ENCODE measurements at places on chromosomes 5 and 9.

- DNase-seq = no peak
Measured at GRCh38 chr9:13932528-13933267, 381.2 kb downstream of the NFIB start.

DNA sequence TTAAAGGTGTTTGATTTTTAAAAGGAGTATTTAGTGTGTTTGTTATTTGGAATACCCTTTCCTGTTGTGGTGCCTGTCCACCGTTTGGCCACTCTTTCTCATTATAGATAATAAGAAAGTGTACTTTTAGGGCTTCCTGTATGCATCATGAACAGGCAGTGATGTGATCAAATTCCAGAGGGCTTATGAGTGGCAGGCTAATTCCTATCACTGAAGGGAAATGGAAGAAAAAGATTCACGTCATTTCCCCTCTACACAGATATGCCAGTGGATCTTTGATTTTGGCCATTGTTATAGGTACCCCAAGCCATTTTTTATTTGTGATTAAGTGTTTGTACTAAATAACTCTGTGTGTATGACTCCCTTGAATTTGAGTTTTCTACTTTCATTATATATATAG lies 37.1 kb downstream of the RPS6 start:
- DNase-seq = no peak

DNA sequence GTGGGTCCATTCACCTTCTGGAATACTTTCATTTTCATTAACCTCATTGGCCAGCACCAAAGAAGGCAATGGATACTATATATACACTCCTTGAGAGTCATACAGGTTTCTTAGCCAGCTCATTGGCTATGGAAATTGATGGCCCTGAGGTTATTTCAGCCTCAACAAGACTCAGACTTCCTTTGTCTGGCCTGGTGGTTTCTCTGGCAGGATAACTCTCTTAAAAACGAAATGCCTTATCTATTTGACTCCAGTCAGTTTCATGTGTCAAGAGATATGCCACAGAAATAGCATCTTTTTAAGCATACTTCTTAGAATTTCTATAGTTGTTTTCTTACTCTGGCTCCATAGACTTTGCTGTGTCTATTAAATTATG lies 28.9 kb downstream of the CDH9 start:
- no peak for DNase-seq

- no peak for DNase-seq
Measured at GRCh38 chr5:142600611-142601358, 85.1 kb downstream of the FGF1 start.

DNA sequence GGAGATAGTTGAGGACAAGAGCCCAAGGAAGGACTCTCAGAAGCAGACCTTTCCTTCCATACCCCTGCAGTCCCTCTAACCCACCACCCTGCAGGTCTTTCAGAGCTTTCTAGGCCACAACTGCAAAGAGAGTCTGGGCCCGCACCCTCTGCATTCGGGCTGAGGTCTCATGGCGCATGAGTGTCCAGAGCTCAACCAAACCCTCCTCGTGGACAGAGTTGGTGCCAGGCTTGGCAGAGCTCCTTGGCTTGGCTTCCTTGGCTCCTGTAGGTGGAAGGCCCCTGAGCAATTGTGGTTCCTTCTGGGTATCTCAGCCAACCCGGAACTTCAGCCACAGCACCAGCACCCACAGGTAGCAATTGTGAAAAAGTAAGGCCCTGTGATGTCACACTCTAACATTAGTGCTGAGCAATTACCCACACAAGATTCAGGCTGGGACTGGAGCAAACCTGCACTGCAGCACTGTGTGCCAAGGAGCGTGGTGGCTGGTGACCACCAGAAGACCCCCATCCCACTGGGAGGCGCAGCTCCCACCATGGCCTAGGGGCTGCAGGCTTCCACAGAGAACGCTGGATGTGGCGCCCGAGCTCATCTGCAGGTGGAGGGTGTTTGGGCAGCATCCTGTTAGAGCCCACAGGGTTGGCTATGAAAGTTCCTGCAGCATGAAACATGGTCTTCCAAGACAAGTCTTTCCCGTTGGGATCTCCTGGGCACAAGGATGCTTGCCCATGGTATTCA lies 38.8 kb downstream of the FOXI1 start:
- DNase-seq = no peak

DNA sequence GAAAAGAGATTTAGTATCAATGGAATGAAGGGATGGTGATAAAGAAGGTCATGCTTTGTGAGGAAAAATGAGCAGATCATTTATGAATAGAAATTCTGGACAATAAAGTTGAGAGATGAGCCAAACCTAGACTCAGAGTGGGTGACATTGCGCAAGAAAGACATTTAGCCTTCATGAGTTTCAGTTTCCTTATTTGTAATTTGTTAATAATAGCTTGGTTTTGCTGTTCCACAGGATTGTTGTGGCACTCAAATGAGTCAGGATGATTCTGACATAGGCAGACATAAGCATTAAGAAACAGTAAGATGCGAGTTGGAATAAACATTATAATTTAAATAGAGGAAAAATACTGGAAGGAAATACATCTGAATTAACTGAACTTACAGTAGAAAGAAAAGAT lies 34.8 kb downstream of the ITGA2 start:
- no peak for DNase-seq

DNA sequence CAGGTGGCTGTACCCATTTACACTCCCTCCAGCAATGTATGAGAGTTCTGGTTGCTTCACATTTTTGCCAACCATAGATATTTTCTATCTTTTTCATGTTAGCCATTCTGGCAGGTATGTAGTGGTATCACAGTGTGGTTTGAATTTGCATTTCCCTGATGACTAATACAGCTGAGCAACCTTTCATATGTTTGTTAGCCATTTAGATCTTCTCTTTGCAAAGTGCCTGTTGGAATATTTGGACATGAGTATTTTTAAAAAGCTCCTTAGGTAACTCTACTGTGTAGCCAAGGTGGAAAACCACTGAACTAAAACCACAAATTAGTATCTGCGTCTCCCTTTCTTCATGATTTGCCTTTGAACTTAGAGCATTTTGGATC lies 31.9 kb downstream of the IRF1 start:
- no peak for DNase-seq

GRCh38 chr5:124880903-124881697 lies 134.7 kb upstream of the ZNF608 start:
- no peak for DNase-seq

DNA sequence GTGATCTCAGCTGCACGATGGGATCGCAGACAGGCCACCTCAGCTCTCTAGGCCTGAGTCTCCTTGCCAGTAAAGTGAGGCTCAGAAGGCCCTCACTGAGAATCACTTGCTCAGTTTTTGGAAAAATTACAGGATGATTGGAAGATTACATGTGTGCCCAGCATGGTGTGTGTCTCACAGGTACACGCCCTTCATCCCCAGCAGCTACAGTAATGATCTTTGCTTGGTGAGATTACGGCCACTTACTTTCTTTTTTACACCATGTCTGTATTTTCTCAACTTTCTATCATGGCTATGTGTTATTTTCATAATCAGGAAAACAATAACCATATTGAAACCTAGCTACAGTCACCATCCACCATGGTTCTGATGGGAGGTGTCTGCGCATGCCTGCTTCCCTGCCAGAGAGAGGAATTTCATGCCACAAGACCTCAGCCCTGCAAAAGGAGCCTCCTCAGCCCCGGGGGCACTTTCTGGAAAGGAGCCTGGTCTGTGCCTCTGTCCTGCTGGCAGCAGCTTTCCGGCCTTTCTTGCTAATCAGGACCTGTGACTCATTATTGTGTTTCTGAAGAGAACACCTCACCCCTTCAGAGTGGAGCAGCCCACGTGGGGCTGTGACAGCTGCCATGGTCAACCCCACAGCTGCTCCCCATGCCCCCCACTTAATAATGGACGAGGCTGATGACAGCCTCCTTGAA lies 64.2 kb upstream of the OLFM1 start:
- DNase-seq = peak; percentile 31

- no peak for DNase-seq
Measured at GRCh38 chr9:135976944-135977343, 15.8 kb upstream of the UBAC1 start.

GRCh38 chr5:105751908-105752307 lies 1918.8 kb downstream of the EFNA5 start:
- no peak for DNase-seq

DNA sequence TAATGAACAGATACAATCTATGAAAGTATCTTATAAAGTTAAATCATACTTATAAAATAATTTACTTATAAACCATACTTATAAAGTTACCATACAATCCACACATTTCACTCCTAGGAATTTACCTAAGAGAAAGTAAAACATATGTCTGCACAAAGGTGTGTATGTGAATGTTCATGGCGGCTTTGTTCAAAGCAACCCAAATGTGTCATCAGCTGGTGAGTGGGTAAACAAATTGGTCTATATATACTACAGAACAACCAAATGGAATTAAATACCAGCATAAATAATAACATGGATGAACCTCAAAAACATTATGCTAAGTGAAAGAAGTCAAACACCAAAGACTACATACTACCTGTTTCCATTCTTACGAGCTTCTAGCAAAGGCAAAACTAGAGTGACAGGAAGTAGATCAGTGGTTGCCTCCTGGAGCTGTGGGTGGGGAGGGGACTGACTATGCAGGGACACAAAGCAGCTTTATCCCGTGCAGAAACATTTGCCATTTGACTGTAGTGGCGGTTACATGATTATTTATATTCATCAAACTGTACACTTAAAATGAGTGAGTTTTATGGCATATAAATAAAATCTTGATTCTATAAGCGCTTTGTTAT lies 10.6 kb downstream of the TRAF1 start:
- DNase-seq = no peak

DNA sequence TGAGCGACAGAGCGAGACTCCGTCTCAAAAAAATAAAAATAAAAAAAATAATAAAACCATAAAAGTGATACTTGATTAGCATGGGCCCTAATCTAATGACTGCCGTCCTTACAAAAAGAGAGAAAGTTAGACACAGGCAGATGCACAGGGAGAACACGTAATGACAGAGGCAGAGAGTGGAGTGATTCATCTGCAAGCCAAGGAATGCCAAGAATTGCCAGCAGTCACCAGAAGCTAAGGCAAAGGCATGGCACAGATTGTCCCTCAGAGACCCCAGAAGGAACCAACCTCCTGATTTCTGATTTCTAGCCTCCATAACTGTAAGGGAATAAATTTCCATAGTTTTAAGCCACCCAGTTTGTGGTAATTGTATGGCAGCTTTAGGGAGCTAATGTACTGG lies 79.6 kb upstream of the FREM1 start:
- no peak for DNase-seq

DNA sequence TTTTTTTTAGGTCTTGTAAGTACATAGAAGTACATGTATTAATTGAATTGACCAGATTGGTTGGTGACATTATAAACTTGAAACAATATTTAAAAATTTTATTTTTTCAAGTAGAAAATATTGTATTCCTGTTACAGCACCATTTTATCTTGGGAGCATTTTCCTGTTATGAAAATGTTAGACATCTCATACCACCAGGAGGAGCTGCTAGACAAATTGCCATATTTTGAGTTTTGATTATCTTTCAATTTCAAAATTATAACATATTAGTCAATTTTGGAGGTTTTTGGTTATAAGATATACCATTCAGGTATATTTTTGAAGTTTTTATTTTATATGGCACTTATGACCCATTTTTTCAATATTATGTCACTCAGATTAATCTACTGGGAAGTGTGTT lies 84.4 kb downstream of the CNTLN start:
- no peak for DNase-seq

DNA sequence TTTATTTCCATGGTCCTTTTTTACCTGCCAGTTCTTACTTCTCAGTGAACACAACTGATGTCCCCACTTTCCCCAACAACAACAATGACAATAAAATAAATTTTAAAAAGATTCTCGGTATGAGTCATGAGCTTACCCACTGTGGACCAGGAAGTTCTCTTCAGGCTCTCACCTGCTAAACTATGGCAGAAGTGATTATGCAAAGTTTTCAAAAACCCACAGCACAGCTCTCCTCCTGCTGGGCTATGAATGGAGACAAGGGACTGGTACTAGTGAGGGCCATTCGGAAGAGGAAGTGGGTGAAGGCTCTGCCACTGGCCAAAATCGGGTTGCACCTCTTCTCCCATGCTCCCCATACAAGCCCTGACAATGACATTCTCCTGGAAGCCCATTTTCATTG lies 429.4 kb downstream of the PIK3R1 start:
- DNase-seq = no peak

DNA sequence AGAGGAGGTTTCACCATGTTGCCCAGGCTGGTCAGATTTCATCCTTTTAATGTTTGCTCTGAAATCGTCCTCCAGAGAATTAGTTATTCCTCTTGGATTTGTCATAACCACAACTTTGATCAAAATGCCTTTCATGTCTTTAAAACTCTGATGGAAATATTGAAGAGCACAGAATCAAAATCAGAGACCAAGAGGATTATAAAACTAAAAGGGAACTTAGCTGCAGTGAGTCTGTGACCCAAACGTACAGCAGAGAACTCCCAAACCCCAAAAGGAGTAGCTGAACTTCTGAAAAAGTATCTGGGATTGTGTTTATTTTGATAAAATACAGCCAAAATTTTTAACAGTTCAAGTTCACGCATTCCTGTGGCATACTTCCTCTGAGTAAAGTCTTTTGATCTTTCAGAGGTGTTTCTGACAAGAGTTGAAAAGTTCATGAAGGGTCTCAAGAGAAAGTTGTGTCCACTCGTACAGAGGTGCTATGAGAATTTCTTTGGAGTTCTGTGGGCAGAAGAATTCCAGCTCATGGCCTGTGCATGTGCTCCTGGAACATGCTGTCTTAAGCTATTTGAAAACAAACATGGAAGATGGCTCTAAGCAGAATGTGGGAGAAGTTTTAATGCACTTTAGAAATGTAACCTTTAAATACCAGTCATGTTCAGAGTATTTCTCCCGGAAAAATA lies 124.0 kb downstream of the ESM1 start:
- DNase-seq = no peak

- DNase-seq = no peak
Measured at GRCh38 chr5:39970117-39970798, 545.5 kb upstream of the DAB2 start.

- DNase-seq = no peak
Measured at GRCh38 chr9:125807079-125807478, 59.9 kb downstream of the PBX3 start.

DNA sequence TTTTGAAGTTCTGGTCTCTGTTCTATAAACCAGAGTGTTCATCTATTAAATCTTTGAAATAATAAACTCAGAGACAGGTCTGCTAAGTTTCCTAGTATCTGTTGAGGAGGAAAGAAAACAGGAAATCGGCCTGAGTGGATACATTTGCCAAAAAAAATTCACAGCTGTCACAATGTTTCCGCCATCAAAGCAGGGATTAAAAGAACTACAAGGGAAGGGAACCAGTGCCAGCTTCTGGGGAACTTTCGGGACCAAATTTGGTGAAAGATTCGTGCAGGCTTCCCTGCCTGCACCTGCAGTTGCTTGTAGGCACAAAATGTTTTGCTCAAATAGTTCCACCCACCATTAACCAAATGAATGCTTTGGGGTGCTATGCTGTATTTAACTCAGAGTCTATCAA lies 267.5 kb downstream of the MSX2 start:
- DNase-seq = no peak

GRCh38 chr5:36646507-36647023 lies 40.2 kb downstream of the SLC1A3 start:
- DNase-seq = no peak
